NCI-H187 treated with DMSO at 0.1 percent for 48 hours (cell line): ENCODE measurements at places on chromosomes 5 and 9.

GRCh38 chr5:56313004-56313531 lies 79.9 kb upstream of the ANKRD55 start:
- DNase-seq = no peak

DNA sequence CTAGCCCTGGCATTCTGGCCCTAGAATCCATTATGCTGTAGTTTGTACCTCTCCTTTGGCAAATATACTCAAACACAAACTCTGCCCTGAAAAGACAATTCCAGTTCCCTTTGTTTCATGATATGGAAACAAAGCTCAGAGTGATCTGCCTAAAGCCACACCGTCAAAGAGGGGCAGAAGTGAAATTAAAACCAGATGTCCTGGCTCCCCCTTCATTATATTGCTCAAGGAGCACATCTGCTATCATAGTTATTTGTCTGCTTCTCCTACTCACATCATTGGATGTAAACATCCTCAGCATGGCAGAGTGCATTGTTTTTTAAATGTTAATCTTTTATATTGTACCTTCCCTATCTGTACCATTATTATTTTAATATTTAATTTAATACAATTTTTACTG lies 266.7 kb upstream of the SMARCA2 start:
- no peak for DNase-seq

- DNase-seq = no peak
These were observed 30.7 kb downstream of the C6 start for GRCh38 chr5:41182666-41183065.

DNA sequence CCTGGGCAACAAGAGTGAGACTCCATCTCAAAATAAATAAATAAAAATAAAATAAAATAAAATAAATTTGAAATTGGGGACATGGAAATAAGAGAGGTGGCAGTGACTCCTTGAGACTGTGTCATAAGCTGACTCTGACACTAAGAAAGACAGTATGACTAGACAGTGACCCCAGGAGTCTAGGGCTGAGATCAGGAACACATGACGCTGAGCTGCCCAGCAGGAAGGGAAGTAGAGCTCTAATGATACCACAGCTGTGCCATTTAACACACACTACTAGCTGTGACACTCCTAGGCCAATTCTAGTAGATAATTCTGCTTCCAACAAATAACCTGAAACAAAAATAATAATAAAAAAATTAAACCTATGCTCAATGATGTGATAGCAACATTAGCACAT lies 293.0 kb downstream of the SEC61B start:
- no peak for DNase-seq

DNA sequence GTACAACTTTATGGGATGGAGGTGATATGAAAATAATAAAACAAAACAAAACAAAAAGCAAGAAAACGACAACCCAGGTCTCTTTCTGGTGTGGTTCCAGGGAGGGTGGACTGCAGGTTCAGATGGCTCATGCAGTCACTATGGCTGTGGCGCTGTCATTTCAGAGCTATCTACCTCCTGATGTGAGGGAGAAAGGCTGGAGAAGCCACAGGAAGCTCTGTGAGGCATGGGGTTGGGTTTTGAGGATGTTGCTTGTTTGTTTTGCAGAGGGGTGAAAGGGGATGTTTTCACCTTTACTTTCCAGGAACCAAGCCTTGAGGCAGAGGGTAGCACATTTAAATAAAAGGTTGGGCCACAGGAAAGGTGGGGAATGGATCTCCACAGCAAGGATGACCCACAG lies 18.7 kb downstream of the NIPAL4 start:
- no peak for DNase-seq

GRCh38 chr5:142098931-142099330 lies 9.6 kb upstream of the NDFIP1 start:
- no peak for DNase-seq

GRCh38 chr5:181149806-181150733 lies 2.7 kb downstream of the OR2V2 start:
- DNase-seq = no peak

DNA sequence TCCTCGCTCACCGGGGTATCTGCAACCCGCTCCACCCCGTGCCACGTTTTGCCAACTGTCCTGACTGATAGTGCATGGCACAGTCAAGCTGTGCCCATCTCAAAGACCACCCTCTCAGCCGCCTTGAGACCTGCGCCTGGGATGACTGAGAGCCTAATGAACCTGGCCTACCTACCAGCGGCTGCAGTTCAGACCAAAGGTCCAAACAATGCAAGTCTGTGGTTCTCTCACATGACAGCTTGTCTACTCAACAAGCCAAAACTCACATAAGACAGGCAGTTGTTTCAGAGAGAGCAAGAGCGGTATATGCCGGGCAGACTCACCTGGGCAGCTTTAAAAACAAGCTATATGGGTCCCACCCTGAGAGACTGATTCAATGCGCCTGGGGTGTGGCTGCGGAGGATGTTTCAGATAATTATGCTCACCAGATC lies 70.5 kb downstream of the EPB41L4B start:
- no peak for DNase-seq

DNA sequence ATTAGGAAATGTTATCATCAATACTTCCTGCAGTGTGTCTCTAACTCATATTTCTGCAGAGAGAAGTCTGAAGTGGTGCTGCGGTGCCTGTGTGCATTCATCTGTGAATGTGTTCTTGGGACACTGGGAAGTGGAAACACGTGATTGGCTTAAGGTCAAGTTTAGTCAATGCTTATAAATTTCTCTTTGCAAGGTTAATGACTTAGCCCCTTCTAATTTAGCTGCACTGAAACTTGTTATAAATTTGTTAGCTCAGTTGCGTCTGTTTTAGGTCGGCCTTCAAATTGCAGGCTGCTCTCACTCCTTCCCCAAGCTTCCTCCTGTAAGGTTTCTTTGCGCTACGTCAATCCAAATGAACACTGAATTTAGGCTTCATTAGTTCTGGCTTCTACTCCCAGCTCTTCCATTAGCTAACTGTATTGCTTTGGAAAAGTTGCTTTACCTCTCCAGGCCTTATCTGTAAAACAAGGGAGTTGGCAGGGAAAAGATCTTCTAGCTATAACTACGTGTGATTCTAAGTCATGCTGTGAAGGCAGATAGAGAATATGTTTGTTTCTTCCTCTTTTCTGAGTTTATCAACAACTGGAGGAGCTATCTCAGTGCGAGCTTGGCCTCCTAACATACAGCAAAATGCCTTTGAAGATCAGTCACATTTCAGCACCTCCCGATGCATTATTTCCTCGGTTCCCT lies 341.8 kb downstream of the NFIB start:
- DNase-seq = no peak

GRCh38 chr9:12923468-12924009 lies 148.7 kb downstream of the LURAP1L start:
- no peak for DNase-seq

- no peak for DNase-seq
These were observed 56.2 kb downstream of the PLAC8L1 start for GRCh38 chr5:146048994-146049703.

DNA sequence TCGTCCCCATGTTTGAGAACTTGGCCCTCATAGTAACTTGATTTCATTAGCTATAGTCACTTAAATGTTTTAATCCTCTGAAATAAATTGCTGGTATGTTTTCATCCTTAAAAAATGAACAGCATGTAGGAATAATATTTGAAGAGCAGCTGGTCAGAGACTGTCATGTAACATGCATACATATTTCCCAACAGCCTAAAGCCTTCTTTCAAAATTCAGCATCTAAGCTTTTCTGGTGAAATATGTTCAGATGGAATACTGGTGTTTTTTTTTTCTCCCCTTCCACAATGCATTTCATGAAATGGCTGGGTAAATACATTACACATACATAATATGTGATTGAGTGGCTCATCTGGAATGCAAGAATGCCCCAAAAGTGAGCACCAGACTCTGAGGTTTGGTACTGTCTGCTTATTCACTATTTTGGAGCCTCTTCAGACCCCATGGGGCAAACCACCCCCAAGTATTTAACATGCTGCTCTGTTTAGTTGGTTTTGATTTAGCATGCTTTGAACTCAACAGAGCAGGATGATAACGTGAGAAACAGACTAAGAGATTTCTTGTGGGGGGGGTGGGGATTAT lies 94.0 kb downstream of the SMARCA2 start:
- DNase-seq = no peak

- no peak for DNase-seq
These were observed 695.4 kb downstream of the PTPRD start for GRCh38 chr9:9917400-9917799.
